Hematopoietic multipotent progenitor cell treated with erythropoietin and hydrocortisone succinate and interleukin-3 and kit ligand, for 17 days (in vitro differentiated cells): ENCODE measurements at places on chromosomes 13 and 19.

- no peak for DNase-seq
These were observed 188.9 kb downstream of the COL4A1 start for GRCh38 chr13:110118106-110118505.

- DNase-seq: no peak
These were observed 66.8 kb downstream of the IPO5 start for GRCh38 chr13:98020271-98020670.

DNA sequence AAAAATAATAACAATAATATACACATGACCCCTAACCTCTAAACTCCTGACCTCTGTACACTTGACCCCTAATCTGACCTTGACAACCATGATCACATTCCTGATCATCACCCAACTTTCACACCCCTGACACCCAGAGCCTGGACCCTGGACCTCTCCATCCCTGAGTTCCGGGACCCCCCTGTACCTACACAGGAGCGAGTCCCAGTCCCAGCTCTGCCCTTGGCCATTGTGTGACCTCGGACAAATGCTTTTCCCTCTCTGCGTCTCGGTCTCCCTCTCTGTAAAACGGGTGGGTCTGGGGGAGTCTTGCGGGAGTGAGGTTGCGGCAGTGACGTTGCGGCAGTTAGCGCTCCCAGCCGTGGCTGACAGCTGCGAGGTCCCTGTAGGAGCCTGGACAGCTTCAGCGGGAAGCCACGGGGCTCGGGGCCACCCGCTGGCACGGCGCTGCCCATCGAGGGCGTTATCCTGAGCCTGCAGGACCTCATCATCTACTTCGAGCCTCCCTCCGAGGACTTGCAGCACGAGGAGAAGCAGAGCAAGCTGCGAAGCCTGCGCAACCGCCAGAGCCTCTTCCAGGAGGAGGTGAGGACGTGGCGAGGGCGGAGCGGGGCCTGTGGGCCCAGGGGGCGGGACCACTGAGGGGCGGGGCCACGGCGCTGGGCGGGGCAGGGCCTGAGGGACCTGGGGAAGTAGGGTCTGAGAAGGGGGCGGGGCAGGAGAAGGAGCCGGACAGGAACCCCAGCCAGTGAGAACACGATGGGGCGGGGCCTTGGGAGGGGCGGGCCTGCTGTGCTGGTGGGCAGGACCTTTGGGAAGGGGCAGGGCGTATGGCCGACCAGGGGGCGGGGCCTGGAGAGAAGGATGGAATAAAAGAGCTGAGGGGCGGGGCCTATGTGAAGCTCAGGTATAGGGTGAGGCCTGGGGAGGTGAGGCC, 19.2 kb downstream of the RYR1 start:
- DNase-seq: no peak

DNA sequence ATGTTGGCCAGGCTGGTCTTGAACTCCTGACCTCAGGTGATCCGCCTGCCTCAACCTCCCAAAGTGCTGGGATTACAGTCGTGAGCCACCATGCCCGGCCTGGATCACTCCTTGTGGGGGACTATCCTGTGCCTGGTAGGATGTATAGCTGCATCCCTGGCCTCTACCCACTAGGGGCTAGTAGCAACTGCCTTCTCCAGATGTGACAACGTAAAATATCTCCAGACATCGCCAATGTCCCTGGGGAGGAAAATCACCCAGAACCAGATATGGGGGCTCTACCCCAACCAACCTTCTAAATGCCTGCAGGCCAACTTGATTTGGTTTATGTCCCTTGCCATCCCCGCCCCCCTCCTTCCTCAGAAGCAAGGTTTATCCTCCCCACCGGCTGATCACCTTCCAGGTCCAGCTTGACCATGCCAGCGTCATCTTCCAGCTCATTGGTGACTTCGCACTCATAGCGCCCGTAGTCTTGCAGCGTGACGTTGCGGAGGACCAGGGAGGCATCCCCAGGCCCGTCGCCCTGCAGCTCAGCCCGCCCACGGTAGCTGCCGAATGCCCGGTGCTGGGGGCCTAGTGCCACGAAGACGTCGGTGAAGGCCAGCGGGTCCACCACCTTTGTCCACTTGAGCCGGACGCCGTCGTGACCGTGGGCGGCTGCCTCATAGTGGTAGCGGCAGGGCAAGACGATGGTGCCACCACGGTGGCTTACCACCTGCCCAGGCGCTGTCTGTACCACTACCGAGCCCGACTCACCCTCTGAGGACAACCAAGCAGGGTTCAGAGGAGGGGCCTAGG, 12.5 kb downstream of the TM6SF2 start:
- no peak for DNase-seq

DNA sequence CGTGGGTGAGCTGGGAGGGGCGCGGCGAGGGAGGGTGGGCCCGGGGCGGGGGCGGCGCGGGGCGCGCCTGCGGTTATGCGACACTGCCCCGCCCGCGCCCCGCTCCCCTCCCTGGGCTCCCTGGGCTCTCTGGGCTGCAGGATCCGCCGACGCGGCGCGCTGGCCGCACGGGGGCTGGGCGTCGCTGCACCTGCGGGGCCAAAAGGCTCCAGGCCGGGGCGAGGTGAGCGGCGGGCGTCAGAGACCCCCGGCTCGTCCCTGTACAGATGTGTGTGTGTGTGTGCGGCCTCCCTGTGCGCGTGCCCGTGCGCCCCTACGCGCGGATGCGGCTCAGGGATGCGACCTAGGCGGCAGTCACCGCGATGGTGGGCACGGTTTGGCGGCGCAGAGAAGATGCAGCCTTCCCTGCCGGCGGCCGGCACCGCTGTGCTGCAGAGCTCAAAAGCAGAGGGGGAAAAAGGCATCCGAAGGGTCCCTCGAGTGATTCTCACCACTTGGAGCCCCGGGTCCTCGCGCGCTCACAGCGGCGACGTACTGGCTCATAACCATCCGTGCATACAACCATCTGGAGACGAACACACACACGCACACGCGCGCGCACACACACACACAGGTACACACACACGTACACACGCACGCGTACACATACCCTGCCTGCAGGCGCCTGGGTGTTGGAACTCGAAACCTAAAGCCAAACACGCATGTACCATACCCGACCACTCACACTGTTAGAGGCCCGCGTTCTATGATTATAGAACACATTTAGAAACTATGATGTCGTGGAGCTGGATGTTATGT, 709 bp downstream of the ATP8A2 start:
- DNase-seq: no peak

DNA sequence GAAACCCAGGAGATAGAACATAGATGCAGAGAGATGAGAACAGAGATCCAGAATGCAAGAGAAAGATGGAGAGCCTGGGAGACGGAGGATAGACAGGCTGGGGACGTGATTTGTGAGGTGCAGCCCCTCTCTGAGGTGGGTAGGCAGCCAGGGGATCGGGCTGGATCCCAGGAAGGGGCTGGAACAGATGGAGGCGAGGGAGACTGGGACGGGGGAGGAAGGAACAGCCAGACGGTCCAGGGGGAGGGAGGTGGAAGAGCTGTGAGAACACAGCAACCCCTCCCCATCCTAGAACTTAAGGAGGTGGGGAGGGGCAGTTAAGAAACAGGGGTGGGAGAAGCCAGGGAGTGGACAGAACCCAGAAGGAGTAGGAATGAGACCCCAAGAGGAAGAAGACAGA, 3.1 kb downstream of the SLC17A7 start:
- no peak for DNase-seq

DNA sequence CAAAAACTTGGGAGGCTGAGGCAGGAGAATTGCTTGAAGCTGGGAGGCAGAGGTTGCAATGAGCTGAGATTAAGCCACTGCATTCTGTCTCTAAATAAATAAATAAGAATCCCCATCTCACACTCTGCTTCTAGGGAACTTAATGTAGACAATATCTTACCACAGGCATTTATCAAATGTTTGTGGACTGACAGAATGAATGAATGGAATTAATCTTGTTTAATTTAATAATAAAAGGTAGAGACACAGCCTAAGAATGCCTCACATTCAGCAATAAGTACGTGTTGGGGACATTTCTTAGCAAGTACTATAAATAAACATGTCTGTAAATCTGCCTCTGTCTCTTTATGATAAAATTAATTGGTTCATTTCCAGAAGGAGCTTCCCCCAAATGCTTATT, 36.2 kb upstream of the RBM26 start:
- no peak for DNase-seq

- DNase-seq: no peak
These were observed 54.9 kb downstream of the AP1M1 start for GRCh38 chr19:16252459-16253205.
